ENCODE measurements at places on chromosomes 3 and 15. TPM values are rescaled to one million over a fixed set of nuclear protein-coding genes. Genes with fewer than 3 reads are reported as not detected.

GRCh38 chr15:63749330-63749942 lies 84.3 kb downstream of the HERC1 start:
- no peak for DNase-seq

GRCh38 chr3:26058901-26059321 lies 269.0 kb downstream of the OXSM start:
- DNase-seq = no peak

DNA sequence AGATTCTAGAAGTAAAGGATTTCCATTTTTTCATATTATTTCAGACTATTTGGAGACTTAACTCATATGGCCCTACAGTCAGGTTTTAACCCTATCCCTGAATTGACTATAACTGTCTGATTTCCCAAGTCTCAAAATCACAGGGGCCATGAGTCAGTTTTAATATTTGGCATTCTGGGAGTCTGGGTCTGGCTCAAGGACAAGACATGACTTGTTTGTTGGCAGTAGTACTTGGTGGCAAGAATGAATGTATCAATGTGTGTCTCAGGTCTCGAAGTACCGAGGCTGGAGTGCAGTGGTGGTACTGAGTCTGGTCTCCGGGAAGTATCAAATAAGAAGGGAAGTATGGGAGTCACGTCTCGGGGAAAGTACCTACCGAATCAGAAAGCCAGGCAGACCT lies 10.8 kb downstream of the UMPS start:
- DNase-seq = no peak

GRCh38 chr3:74122281-74122680 lies 492.2 kb downstream of the CNTN3 start:
- DNase-seq = no peak

- no peak for DNase-seq
Measured at GRCh38 chr3:169323578-169324451, 339.7 kb downstream of the MECOM start.

- DNase-seq = no peak
Measured at GRCh38 chr3:128933213-128933921, 53.9 kb downstream of the ACAD9 start.

Gene IQSEC1
- total RNA-seq = 94.2 TPM

Gene ECE2
- total RNA-seq = not detected

Gene IMPDH2
- 110 TPM for total RNA-seq

All from prostate gland (tissue), 2 donors.